Naive thymus-derived CD8-positive, alpha-beta T cell (primary cell): ENCODE measurements at places on chromosomes 2 and 18. TPM values are rescaled to one million over a fixed set of nuclear protein-coding genes. Genes with fewer than 3 reads are reported as not detected.

Gene ANKRD30BL
- not detected for polyA plus RNA-seq

Gene ANXA4
- 15.8 TPM for polyA plus RNA-seq

Gene PPP1R1C
- not detected for polyA plus RNA-seq

Gene CNGA3
- polyA plus RNA-seq = not detected

Gene IL1RL1
- not detected for polyA plus RNA-seq

Gene UGT1A5
- not detected for polyA plus RNA-seq

Gene LCT
- not detected for polyA plus RNA-seq

Gene SPRED2
- polyA plus RNA-seq = not detected

GRCh38 chr2:100021791-100022340 lies 120.5 kb downstream of the AFF3 start:
- no peak for DNase-seq

- DNase-seq = no peak
Measured at GRCh38 chr2:10446631-10447030, 1.5 kb downstream of the ODC1 start.

DNA sequence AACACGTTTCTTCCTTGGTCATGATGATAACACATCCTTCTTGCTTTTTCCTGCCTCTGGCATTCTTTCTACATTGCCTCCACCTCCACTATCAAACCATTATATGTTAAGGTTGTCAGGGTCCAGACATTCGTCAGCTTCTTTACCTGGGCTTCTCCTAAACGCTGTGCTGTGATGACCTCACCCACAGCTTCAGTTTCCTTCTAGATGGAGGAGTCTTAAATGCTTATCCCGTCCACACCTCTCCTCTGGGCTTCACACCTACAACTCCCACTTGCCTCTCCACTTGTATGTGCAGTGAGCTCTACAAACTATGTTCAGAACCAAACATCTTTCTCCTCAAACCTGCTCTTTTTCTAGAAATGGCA lies 666 bp upstream of the STAT1 start:
- DNase-seq = no peak

- DNase-seq = no peak
Measured at GRCh38 chr2:224126003-224126402, 86.9 kb upstream of the SERPINE2 start.

DNA sequence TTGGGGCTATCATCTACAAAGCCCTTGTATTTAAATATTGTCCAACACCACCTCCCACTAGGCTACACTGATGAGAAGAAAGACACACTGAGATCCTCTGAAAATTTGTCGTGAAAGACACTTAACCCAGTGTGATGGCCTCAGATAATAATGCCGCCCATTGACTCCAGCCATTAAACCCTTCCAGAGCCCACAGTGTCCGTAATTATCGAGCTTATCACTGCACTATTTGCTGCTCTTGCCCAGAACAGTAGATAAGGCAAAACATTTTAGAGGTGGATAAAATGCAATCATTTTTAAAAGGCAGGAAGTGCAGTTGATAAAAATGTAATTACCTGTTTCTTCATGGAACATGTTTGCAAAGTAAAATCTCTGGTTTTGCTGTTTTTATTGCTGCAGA lies 121.3 kb upstream of the DDX18 start:
- DNase-seq = no peak

GRCh38 chr18:9700261-9700796 lies 7.8 kb upstream of the RAB31 start:
- no peak for DNase-seq

- no peak for DNase-seq
Measured at GRCh38 chr2:64492821-64493220, 31.3 kb upstream of the AFTPH start.

DNA sequence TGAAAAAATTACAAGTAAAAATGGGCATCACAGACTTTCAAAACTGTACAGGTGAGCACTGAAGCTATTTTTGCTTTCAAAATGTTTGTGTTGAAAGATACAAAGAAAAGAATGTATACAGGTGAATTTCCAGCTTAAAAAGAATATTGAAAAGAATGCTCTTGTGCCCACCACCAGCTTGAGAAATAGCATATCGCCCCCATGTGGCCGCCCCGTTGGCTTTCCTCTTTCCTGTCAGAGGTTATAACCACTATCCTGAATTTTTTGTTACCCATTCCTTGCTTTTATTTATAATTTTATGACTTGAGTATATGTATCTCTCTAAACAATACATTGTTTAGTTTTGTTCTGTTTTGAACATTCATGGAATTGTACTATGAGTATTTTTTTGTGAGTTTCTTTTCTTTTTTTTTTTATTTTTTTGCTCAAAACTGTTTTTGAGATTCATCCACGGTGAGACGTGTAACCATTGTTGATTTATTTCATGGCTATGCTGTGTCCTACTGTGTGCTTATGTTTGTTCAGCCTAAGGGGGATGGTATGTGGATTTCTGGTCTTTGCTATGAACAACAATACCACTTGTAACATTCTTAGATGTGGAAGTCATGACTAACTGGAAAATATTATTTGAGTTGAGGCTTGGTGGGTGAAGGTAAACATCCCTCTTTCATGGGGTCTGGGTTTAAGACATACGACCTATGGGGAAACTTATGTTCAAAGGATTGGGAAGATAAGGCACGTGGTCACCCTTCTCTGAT lies 11.6 kb downstream of the TRPM8 start:
- DNase-seq = no peak

- no peak for DNase-seq
Measured at GRCh38 chr2:55807900-55808299, 114.3 kb upstream of the PNPT1 start.

DNA sequence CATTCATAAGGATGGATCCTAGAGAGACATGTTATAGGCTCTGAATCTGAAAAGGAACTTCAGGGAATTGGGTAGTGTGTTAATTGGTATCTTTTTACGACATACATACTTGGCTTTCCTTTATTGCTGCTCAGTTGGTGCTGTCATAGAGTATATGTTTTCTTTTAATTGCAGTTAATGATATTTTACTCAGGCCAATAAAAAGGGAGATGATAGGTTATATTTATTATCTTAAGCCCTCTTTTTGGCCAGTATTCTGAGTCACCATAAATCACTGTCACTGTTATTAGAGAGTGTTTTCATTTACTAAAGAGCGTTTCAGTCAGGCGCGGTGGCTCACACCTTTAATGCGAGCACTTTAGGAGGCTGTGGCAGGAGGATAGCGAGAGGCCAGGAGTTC lies 47.6 kb downstream of the RALBP1 start:
- no peak for DNase-seq

GRCh38 chr2:238106339-238106697 lies 6.2 kb downstream of the ESPNL start:
- DNase-seq = no peak

- DNase-seq = no peak
Measured at GRCh38 chr2:197628043-197628500, 47.3 kb downstream of the RFTN2 start.
